ENCODE measurements at places on chromosomes 3 and 15. TPM values are rescaled to one million over a fixed set of nuclear protein-coding genes. Genes with fewer than 3 reads are reported as not detected.

Gene NANOGP8
- total RNA-seq: not detected

Gene LSAMP
- total RNA-seq: 0.14 TPM

Gene LRCH3
- total RNA-seq: 12.4 TPM

Gene PTPN9
- 57.8 TPM for total RNA-seq

Gene GREM1
- 4.9 TPM for total RNA-seq

Gene GRAMD1C
- 1.1 TPM for total RNA-seq

Gene SLC15A2
- 0.33 TPM for total RNA-seq

Gene GATA2
- 3.7 TPM for total RNA-seq

Gene SCAANT1
- not detected for total RNA-seq

Measured in A549 treated with Hydrocortisone at 1 μM for 4 hours (cell line).